ENCODE measurements at places on chromosomes 12 and 14.
A peak's percentile ranks its signal among the peaks of the same experiment; 100 is the strongest.

DNA sequence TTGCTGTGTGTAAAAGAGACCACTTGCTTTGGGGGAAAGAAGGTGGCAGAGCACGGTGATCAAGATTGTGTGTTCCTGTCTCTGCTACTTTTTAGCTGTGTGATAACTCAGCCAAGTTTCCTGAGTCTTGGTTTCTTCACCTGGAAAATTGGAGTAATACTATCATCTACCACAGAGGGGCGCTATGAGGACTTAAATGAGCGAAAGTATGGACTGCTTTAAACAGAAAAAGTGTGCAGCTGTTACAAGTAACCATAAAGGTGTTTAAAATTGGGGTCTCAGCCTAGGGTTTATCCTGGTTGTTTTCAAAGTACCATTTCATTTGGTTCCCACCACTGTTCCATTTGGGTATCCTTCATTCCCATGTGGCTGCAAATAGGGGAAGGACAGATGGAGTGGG, 65.9 kb upstream of the WSCD2 start:
- peak; percentile 8 for DNase-seq

DNA sequence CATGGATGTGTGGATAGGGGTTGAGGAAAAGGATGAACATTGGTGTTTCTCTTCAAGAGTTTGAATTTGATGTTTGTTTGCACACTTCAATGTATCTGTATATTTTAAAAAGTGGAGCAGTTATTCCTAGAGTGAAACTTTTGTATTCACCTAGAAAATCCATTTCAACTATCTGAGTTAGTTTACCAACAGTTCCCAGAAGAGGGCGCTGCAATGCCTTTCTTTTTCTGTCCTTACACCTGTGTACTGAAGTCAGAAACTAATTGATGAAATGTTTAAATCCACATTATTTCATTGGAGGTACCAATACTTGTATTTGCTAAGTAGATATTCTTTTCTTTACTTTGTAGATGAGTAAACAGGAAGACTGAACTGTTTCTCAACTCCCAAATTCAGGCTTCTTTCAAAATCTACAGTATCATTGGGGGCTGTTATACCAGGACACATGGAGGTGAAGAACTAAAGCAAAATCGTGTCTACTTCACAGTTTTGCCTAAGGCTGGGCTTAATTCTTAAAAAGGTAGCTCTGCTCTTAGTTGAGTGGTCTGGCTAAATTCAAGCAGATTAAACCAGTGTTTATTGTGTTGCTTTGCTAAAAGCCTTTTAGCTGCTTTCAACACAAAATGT, 26.6 kb upstream of the KLRB1 start:
- peak; percentile 77 for DNase-seq

DNA sequence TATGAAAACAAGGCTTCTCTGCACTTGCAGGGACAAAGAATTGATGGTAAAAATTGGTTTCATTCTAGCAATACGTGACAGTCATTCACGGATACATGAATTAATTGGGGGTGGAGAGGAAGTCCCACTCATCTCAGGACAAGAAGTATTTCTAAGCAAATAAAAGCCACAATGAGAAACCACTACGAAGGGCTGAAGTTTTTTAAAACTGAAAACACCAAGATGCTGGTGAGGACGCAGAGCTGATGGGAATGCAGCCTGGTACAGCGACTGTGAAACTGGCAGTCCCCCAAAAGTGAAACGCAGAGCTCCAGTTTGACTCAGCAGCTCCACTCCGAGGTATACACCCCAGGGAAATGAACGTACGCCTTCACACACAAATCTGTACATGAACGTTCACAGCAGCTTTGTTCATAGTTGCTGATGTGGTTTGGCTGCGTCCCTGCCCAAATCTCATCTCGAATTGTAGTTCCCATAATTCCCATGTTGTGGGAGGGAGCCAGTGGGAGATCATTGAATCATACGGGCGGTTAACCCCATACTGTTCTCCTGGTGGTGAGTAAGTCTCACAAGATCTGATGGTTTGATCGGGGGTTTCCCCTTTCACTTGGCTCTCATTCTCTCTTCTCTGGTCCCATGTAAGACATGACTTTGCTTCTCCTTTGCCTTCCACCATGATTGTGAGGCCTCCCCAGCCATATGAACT, 89.0 kb downstream of the SCARB1 start:
- peak; percentile 98 for DNase-seq

GRCh38 chr14:74333909-74334308, 14.4 kb upstream of the VRTN start:
- DNase-seq: no peak

GRCh38 chr12:65055859-65056258, 65.2 kb downstream of the WIF1 start:
- no peak for DNase-seq

DNA sequence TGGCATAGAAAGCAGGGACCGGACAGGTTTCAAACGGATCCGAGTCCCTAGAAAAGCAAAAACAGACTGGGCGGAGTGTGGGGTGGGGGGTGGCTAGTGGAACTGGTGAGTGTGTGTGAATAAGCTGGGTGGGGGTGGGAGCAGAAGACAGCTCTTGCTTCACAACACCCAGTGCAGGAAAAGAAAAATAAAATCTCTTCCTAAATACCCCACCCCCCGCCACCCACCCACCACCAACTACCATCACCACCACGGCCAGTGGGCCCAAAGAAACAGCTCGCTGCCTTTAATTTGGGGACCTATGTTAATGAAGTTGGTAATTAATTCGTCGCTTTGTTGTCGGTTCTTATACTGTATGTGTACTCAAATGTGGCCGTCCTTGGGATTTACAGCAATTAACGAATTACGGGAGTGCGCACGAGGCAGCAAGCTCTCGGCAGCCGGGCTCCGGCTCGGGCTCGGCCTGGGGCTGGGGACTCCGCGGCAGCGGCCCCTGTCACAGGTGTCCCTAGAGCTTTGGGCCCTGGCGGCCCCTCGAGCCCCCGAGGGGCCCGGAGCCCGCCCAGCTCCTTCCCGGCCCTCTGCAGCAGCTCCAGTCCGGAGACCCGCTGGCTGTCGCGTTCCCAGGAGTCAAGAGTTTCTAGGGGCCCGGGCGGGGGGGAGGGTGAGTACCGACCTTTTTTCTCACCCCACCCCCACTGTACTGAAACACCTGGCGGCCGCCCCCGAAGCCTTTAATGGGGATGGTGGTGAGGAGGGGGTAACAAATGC, 1.5 kb upstream of the OTX2 start:
- DNase-seq: no peak

- DNase-seq: no peak
Measured at GRCh38 chr12:110367181-110367864, 36.2 kb downstream of the ANAPC7 start.

DNA sequence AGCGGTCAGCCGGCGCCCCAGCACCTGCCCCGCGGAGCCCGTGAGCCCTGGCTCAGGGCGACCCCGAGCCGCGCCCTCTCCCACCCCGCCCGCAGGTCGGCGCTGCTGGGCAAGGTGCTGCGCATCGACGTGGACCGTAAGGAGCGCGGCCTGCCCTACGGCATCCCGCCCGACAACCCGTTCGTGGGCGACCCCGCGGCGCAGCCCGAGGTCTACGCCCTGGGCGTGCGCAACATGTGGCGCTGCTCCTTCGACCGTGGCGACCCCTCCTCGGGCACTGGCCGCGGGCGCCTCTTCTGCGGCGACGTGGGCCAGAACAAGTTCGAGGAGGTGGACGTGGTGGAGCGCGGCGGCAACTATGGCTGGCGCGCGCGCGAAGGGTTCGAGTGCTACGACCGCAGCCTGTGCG, 14.4 kb downstream of the HHIPL1 start:
- DNase-seq: no peak

- DNase-seq: no peak
Measured at GRCh38 chr14:77580477-77580876, 36.0 kb downstream of the SPTLC2 start.

DNA sequence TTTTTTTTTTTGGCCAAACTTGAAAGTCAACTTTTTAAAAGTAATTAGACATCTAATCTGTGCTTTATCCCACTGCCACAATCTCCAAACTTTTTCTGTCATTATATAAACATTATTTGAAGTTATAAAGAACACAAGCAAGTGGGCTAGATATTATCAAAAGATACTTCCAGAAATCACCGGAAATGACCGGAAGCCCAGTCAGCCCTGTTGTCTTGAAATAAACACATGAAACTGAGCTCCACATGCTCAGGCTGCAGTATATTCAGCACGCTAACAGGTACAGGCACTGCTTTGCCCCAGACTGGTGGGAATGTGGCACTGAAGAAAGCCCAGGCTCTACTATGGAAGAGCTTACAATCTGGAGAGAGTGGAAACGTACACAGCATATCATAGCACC, 158.9 kb upstream of the PLEKHG7 start:
- no peak for DNase-seq

GRCh38 chr14:62409626-62410300, 635.5 kb downstream of the KCNH5 start:
- no peak for DNase-seq

DNA sequence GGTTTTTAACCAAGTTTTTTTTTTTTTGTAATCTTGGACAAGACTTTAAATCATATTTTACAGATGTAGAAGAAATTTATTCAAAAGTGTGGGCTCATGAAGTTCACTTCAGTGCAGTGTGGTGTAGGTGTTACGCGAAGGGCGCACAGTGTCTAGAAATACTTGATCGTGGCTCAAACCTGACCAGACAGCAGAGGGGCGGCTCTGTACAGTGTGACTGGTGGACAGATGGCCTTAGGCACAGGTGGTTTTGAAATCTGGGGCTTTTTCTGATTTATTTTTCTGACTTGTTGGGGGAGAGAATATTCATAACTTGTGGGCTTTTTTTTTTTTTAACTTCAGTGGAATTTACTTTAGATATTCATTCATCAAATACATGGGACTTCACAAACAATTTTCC, 179.2 kb downstream of the PELI2 start:
- no peak for DNase-seq

GRCh38 chr14:104105071-104105821, 19.7 kb downstream of the ASPG start:
- no peak for DNase-seq

GRCh38 chr12:123270214-123271000, 1.2 kb downstream of the CDK2AP1 start:
- DNase-seq: peak; percentile 20

DNA sequence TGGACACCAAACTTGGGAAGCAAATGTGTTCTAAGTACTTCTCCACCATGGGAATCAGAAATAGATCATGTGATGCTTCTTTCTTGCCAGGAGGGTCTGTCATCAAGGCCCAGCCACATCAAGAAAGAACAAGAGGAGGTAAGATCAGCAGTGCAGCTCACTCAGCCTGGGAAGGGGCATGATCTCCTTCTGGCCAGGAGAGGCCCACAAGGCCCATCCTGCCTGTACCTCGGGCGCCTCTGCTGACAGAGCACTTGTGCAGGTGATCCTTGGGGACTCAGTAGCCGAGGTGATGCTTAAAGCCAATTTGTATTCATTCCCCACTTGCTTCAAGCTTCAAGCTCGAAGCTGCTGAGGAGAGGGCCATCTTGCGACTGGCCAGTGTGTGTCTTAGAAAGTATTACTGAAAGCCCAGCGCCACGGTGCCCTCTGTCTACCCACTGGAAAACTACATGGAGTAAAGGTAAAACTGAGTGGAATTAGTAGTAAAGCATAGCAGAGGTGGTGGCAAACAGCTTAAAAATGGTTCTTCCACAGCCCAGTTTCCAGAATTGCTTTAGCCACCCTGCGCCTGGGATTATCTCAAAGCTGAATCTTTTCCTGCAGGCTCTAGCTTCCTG, 26.2 kb downstream of the RTRAF start:
- DNase-seq: no peak

GRCh38 chr12:70962226-70962794, 41.8 kb upstream of the PTPRR start:
- DNase-seq: no peak

- DNase-seq: peak; percentile 32
Measured at GRCh38 chr12:96425951-96426350, 25.7 kb upstream of the CDK17 start.

- no peak for DNase-seq
Measured at GRCh38 chr12:17203497-17203896, 597.5 kb upstream of the LMO3 start.

DNA sequence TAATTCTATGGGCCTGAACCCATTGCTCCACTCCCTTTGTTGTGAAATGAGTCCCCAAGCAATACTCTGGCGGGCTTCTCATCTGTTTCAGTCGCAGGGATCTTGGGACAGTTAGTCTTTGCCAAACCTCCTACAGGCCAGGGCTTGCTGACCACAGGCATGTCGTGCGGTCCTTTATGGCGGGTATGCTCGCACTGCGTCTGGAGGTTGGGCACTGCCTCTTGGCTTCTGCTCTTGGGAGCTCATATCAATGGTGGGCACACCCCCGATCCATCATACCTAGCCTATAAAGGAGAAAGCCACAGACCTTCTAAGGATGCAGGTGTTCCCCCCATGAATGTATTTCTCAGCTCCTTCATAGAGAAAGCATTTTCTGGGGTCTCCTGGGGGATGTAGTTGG, 99.3 kb downstream of the AACS start:
- DNase-seq: no peak

GRCh38 chr12:128752386-128752785, 71.4 kb downstream of the SLC15A4 start:
- no peak for DNase-seq

GRCh38 chr14:75578102-75578785, at the start of gene FLVCR2:
FLVCR2 (plus strand) TSS chr14:75578620; CDS start chr14:75578973, 353 bp downstream.
- DNase-seq: peak; percentile 45

- no peak for DNase-seq
Measured at GRCh38 chr14:40072175-40072574, 639.9 kb upstream of the FBXO33 start.

DNA sequence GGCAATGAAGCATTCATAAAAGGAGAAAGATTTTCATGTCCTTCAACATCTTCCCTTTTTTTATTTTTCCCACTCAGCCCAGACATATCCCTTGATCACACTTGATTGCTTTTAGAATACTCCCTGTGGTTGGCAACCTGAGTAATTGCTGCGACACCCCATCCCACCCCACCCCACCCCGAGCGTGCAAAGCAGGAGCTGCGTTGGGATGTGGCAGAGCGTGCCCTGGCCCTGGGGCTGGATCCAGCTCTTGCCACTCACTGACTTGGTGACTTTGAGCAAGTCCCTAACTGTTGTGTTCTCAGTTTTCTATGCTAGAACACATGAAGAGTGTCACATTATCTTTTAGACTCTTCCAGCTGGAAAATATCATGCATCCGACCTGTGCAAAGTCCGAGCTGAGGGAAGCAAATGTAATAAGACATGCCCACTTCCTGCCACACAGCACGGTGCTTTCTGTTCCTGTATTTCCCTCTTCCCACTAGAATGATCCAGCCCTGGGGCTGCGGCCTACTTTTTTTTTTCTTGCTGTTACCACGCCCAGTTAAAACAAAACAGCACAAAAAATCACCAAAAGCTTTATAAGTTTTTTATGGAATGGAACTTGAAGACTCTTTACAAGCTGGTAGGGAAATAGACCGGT, 4.0 kb downstream of the ASCL4 start:
- DNase-seq: no peak

- no peak for DNase-seq
Measured at GRCh38 chr12:48281811-48282210, 68.9 kb downstream of the ZNF641 start.

DNA sequence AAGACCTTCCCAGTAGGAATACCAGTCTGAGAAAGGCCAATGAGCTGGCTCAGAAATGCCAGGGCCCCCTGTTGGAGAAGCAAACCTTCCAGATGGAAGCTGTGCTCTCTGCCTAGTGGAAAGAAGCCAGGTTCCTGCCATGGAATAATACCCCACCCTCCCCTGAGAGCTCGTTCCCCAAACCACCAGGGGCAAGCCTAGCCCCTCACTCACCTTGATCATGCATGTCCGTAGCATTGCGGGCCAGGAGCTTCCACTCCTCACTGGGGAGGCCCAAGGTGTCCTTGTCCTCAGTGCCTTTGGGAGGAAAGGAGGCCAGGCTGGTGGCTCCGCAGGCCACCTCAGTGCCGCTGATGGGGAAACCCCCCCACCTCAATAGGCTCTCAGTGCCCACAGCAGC, 20.1 kb downstream of the AHSA1 start:
- DNase-seq: no peak

All from activated CD4-positive, alpha-beta T cell treated with anti-CD3 and anti-CD28 coated beads, Interleukin-2, amount 50 U/mL, for 16 hours (primary cell).